Hepatocyte (in vitro differentiated cells): ENCODE measurements at places on chromosomes 2 and 18. TPM values are rescaled to one million over a fixed set of nuclear protein-coding genes. Genes with fewer than 3 reads are reported as not detected.

MAP3K19 gene
- total RNA-seq, result 1.1 TPM in 1 of 2 replicates, not detected in the other

- no peak for DNase-seq
- no peaks in the 10 kb centered on the region for H3K36me3 ChIP-seq
- H3K4me1 ChIP-seq, result no peaks in the 10 kb centered on the region
- H3K4me3 ChIP-seq, result no peak overlapping the region
- no peak overlapping the region for H3K27ac ChIP-seq
Observed at GRCh38 chr2:99957332-99958133, 184.9 kb downstream of the AFF3 start.

DNA sequence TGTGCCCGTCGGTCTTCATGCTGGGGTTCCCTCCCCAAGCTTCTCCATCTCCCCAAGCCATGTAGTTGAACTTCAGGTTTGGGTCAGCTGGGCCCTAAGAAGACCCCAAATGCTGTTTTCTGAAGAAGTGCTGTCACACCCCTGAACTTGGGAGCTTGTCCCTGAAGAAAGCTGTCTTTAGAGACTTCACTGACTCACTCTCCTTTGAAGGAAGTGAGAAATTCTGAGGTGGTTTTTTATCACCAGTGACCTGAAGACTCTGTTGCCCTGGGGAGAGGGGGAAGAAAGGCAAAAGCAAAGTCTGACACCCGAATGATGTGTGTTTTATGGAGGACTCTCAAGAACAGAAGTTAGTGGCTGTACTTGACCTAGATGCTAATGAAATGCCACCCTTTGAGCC lies 83.6 kb upstream of the BCL2L11 start:
- DNase-seq, result no peak
- H3K36me3 ChIP-seq, result no peaks in the 10 kb centered on the region
- H3K27ac ChIP-seq, result no peak overlapping the region
- H3K4me3 ChIP-seq, result no peak overlapping the region
- H3K4me1 ChIP-seq, result peaks cover 24% of the 10 kb centered on the region

- no peaks in the 10 kb centered on the region for H3K4me1 ChIP-seq
- no peak overlapping the region for H3K27ac ChIP-seq
- no peaks in the 10 kb centered on the region for H3K36me3 ChIP-seq
- H3K4me3 ChIP-seq, result no peak overlapping the region
- DNase-seq, result no peak
Observed at GRCh38 chr2:101030866-101031554, 28.9 kb downstream of the RPL31 start.

GRCh38 chr2:238879043-238879442 lies 31.2 kb downstream of the TWIST2 start:
- H3K36me3 ChIP-seq, result no peaks in the 10 kb centered on the region
- H3K4me1 ChIP-seq, result peaks cover 12% of the 10 kb centered on the region
- no peak overlapping the region for H3K4me3 ChIP-seq
- no peak for DNase-seq

TFPI gene
- 104 and 122 TPM in 2 replicates for total RNA-seq

RUFY4 gene
- 0.10 and 0.44 TPM in 2 replicates for total RNA-seq

DNA sequence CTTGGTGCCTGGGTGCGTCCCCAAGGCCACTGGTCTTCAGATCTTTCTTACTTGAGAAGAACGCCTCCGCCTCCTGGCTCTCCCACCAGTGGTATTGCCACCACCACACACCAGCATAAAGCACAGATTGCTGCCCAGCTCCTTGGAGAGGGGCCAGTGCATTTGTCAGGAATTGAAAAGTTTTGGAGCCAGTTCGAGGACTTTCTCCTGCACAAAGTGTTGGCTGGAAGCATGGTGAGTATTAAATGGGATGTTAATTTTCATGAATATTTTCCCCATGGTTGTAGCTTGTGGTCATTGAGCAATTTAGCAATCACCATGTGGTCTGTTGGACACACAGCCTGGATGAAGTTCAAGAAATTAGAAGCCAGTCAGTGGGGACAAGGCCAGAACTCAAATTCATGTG lies 684.6 kb upstream of the FANCL start:
- no peak for DNase-seq
- H3K27ac ChIP-seq, result no peak overlapping the region
- no peaks in the 10 kb centered on the region for H3K36me3 ChIP-seq
- H3K4me3 ChIP-seq, result no peak overlapping the region
- no peaks in the 10 kb centered on the region for H3K27me3 ChIP-seq

DNA sequence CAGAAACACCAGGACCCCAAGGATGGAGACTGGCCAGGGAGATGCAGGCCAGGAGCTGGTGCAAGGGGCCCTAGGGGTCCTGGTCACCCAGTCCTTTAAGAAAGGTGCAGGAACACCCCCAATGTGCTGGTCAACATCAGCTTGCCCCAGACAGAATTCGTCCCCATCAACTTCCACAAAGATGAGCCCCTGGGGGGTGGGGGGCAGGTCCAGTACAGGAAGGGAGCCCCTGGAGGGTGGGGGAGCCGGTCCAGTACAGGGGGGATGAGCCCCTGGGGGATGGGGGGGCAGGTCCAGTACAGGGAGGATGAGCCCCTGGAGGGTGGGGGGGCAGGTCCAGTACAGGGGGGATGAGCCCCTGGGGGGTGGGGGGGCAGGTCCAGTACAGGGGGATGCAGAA lies 160.7 kb upstream of the SALL3 start:
- H3K27ac ChIP-seq, result no peak overlapping the region
- peaks cover 11% of the 10 kb centered on the region for H3K27me3 ChIP-seq

- no peaks in the 10 kb centered on the region for H3K27me3 ChIP-seq
- no peaks in the 10 kb centered on the region for H3K36me3 ChIP-seq
- no peaks in the 10 kb centered on the region for H3K4me1 ChIP-seq
- H3K27ac ChIP-seq, result no peak overlapping the region
- no peak overlapping the region for H3K4me3 ChIP-seq
Observed at GRCh38 chr2:47654790-47655562, 128.0 kb upstream of the MSH6 start.

PROKR1 gene
- total RNA-seq, result 0.20 TPM in 1 of 2 replicates, not detected in the other

DNA sequence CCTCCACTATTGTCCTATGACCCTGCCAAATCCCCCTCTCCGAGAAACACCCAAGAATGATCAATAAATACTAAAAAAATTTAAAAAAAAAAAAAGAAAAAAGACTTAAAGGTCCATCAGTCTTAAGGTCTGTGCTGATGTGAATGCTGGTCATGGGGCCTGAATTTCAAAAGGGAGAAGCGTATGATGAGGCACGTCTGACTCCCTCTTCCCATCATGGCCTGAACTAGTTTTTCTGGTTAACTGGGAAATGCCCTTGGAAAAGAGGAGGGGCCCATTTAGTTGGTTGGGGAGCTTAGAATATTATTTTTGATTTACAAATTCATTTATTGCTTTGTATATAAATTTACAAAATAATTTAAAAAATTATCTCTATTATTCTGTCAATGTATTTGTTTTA lies 291.0 kb upstream of the CDH19 start:
- H3K4me1 ChIP-seq, result no peaks in the 10 kb centered on the region
- H3K36me3 ChIP-seq, result no peaks in the 10 kb centered on the region
- no peak for DNase-seq
- no peaks in the 10 kb centered on the region for H3K27me3 ChIP-seq
- H3K4me3 ChIP-seq, result no peak overlapping the region
- H3K27ac ChIP-seq, result no peak overlapping the region

UGT1A9 gene
- 9.6 and 9.8 TPM in 2 replicates for total RNA-seq

DNA sequence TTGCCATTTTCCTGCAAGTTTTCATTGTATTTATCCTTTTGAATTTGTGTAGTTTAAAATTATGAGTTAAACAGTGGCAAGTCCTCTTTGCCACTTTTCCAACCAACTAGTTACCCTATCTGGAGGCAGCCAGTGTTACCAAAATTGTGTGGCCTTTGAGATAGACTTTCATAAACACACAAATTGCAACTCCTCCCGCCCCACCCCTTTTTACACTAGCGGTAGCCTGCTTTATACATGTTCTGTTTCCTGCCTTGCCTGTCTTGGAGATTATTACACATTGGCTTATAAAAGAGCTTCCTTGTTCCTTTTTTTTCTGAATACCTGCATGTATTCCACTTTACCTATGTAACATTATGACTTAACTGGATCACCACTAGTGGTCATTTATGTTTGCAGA lies 56.5 kb downstream of the RPIA start:
- no peaks in the 10 kb centered on the region for H3K4me1 ChIP-seq
- H3K27me3 ChIP-seq, result no peaks in the 10 kb centered on the region
- no peaks in the 10 kb centered on the region for H3K36me3 ChIP-seq
- H3K27ac ChIP-seq, result no peak overlapping the region

GRCh38 chr2:133943108-133943507 lies 310.8 kb upstream of the MGAT5 start:
- H3K36me3 ChIP-seq, result no peaks in the 10 kb centered on the region
- no peaks in the 10 kb centered on the region for H3K4me1 ChIP-seq
- no peak for DNase-seq
- no peak overlapping the region for H3K27ac ChIP-seq
- no peaks in the 10 kb centered on the region for H3K27me3 ChIP-seq

DNA sequence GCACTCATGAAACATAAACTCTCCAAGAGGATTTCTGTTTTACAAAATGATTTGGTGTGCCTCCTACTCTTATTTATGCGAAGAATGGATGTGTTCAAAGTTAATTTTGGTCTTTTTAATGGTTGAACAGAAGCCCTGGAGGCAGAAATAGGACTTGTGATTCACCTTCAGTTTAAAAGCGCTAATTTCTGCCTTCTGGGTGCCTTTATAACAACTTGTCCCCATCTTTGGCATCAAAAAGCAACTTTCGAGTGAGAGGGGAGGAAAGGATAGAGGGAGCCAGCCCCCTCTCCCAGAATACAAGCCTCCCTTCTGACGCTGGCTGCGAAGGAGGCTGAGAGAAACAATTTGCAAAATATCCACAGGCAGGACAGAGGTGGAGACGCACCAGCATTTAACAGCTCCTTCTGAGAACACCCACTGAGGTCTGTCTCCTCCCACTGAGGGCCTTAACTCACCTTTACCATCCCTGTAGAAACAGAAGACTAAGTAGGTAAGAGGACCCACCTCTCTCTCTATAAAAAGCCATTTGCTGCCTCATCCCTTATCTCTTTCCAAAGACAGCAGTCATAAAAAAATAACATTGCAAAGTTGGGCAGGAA lies 24.3 kb upstream of the BCL11A start:
- H3K27ac ChIP-seq, result no peak overlapping the region
- no peak for DNase-seq
- peaks cover 4% of the 10 kb centered on the region for H3K4me1 ChIP-seq
- H3K4me3 ChIP-seq, result no peak overlapping the region
- peaks cover 6% of the 10 kb centered on the region for H3K27me3 ChIP-seq

OST4 gene
- 364 and 380 TPM in 2 replicates for total RNA-seq

- H3K36me3 ChIP-seq, result no peaks in the 10 kb centered on the region
- DNase-seq, result no peak
Observed at GRCh38 chr18:11258039-11258610, 108.8 kb upstream of the PIEZO2 start.

GRCh38 chr2:215882689-215883088 lies 130.7 kb downstream of the MREG start:
- no peak overlapping the region for H3K27ac ChIP-seq
- DNase-seq, result no peak
- H3K4me3 ChIP-seq, result no peak overlapping the region
- no peaks in the 10 kb centered on the region for H3K27me3 ChIP-seq

INHBB gene
- total RNA-seq, result 4.4 and 6.6 TPM in 2 replicates

DNA sequence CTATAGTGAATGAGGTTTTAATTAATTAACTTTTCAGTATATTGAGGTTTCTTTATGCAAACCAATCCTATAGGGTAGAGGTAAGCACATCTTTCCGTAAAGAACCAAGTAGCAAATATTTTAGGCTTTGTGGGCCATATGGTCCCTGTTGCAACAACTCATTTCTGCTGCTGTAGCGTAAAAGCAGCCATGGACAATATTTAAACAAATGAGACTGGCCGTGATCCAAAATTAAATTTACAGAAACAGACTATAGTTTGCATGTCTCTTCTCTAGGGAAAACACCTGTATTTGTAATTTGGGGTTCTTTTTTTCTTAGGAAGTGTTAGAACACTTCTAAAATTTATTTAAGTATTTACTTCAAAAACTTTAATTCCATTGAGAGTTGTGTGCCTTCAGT lies 104.3 kb downstream of the KYNU start:
- H3K4me1 ChIP-seq, result peaks cover 9% of the 10 kb centered on the region
- DNase-seq, result no peak
- H3K4me3 ChIP-seq, result no peak overlapping the region
- H3K27ac ChIP-seq, result no peak overlapping the region
- no peaks in the 10 kb centered on the region for H3K27me3 ChIP-seq

GRCh38 chr2:224545884-224546644 lies 39.1 kb downstream of the CUL3 start:
- no peaks in the 10 kb centered on the region for H3K27me3 ChIP-seq
- no peak overlapping the region for H3K27ac ChIP-seq
- H3K4me1 ChIP-seq, result no peaks in the 10 kb centered on the region
- no peak overlapping the region for H3K4me3 ChIP-seq
- DNase-seq, result no peak

DNA sequence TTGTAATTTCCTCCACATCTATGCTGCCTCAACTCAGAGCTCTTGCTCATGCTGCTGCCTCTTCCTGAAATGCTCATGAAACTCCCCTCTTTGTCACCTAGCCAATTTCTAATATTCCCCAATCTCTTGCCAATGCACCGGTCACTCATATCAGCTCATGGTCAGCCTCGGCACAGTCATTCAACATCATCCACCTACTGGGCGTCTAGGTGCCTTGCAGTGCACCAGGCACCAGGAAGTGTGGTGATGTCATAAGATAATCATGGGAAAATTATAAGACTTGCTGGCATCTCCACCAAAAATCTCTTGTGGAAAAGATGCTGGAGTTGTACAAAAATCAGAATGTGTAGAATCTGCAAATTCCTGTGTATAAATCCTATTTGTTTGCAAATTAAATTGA lies 52.6 kb upstream of the RAB27B start:
- H3K4me3 ChIP-seq, result no peak overlapping the region
- no peak for DNase-seq
- H3K27ac ChIP-seq, result peak overlapping the region; percentile 69

DNA sequence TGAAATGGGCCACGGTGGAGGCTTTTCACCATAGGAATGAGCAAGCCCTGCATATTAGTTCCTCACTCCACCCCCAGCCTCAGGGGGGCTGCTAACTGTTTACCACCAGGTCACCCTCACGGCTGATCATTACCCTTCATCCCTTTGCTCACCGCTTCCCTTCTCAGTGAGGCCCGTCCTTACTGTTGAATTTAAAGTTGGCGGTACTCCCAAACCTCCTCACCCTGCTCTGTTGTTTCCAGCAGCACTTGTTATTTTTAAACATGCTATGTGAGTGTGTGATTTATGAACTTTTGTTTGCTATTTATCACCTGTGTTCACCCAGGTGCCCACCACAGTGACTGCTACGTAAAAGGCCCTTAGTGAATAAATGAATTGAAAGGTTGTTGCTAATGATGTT lies 243.6 kb downstream of the ZNF407 start:
- DNase-seq, result no peak
- H3K36me3 ChIP-seq, result no peaks in the 10 kb centered on the region
- no peaks in the 10 kb centered on the region for H3K4me1 ChIP-seq
- H3K27ac ChIP-seq, result no peak overlapping the region

CAPN14 gene
- 0.33 and 0.56 TPM in 2 replicates for total RNA-seq

- H3K36me3 ChIP-seq, result no peaks in the 10 kb centered on the region
- DNase-seq, result no peak
- H3K27me3 ChIP-seq, result no peaks in the 10 kb centered on the region
- H3K4me1 ChIP-seq, result peaks cover 1% of the 10 kb centered on the region
Observed at GRCh38 chr2:132403146-132403545, 13.5 kb upstream of the GPR39 start.

GRCh38 chr2:11129598-11130449 lies 25.4 kb upstream of the SLC66A3 start:
- no peaks in the 10 kb centered on the region for H3K27me3 ChIP-seq
- no peak overlapping the region for H3K4me3 ChIP-seq
- H3K4me1 ChIP-seq, result peaks cover 9% of the 10 kb centered on the region
